ENCODE measurements at places on chromosomes 6 and 20. TPM values are rescaled to one million over a fixed set of nuclear protein-coding genes. Genes with fewer than 3 reads are reported as not detected.

DNA sequence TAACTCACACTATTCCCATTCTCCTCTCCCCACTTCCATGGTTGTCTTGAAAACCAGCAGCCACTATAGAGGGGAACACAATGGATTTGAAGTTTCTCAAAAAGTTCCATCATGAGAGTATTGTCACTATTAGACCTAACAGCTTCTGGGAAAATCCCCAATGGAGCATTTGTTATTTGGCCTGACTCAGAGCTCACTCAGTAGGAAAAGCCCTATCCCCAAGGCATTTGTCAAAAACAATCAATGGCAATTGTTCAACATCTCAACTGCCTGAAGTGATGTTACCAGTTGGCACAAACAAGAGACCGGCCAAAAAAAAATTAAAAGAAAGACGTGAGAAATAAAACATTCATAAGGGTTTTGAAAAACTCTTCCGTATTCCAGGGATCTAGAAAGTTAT is 98.8 kb downstream of the MYLK4 start:
- no peak for DNase-seq

The CCN5 gene
- total RNA-seq = 20.8 TPM

GRCh38 chr6:147667082-147667481 is 158.6 kb downstream of the SAMD5 start:
- no peak for DNase-seq

The ALDH8A1 gene
- total RNA-seq = 0.99 TPM

The DNAH8 gene
- 0.03 TPM for total RNA-seq

GRCh38 chr20:41030531-41031242 is 2.1 kb downstream of the TOP1 start:
- DNase-seq = no peak

GRCh38 chr6:31588871-31589650 is 3.0 kb downstream of the LST1 start:
- DNase-seq = no peak

GRCh38 chr20:23133560-23133998 is 47.5 kb upstream of the CD93 start:
- DNase-seq = no peak

- no peak for DNase-seq
Observed at GRCh38 chr20:19735446-19735845, 22.6 kb upstream of the RIN2 start.

DNA sequence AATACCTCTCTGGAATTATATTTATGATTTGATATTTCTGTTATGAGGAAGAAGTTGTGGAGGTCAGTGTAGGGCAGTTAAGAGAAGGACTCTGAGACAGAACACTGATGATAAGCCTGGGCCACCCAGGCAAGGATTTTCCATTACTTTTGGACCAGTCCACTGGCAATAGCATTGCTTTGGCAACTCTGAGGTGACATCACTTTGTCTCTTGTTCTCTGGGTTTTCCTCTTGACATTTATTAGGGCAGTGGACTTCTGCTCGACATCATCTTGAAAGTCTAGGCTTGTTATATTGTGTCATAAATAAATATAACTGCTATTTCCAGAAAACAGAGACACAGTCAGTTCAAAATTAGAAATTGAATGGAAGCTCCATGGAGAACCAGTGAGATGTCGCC is 268.0 kb downstream of the SMOC2 start:
- no peak for DNase-seq

DNA sequence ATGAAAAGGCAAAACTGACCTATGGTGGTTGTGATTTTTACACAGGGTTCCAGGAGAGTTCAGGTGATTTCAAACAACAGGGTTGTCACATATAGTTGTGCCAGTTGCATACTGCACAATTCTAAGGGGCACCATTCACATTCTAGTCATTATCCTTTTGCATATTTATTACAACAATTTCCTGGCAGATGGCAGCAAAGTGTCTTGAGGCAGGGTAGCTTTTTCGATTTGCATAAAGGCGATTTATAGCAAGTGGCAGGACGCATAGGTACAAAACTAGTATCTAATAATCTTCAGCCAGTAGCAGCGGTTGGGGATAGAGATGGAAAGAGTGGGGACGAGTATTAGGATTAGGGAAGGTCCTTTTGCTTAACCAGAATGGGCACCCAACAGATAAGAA is 46.5 kb upstream of the TRAF3IP2 start:
- no peak for DNase-seq

- DNase-seq = no peak
Observed at GRCh38 chr20:62644802-62645496, 2.6 kb downstream of the SLCO4A1 start.

The RAMACL gene
- 6.0 TPM for total RNA-seq

GRCh38 chr20:3572151-3572550 is 91.0 kb downstream of the GFRA4 start:
- no peak for DNase-seq

DNA sequence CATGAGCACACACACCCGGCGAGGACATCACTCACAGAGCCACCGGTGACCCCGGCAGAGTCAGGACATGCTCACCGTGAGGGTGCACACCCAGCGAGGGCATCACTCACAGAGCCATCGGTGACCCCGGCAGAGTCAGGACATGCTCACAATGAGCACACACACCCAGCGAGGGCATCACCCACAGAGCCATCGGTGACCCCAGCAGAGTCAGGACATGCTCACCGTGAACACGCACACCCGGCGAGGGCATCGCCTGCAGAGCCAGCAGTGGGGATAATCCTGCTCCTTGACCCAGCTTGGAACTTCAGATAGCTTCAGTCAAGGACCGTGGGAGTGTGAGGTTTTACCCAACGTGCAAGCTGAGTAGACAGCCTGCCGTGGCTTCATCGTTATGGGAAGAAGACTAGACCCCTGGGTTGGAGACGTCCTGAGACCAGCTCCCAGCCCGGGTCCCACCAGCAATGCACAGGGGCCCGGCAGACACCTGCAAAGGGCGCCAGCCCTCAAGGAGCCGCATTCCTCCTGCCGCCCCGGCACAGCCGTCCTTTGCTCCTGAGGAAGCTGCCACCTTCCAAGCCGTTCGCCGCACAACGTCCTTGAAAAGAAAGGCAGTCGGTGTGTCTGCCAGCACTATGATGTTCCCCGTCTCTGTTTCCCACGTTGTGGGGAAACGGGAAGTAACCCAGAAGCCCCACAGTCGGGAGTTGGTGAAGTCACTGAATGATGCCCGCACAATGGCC is 192.3 kb downstream of the DLL1 start:
- DNase-seq = no peak

DNA sequence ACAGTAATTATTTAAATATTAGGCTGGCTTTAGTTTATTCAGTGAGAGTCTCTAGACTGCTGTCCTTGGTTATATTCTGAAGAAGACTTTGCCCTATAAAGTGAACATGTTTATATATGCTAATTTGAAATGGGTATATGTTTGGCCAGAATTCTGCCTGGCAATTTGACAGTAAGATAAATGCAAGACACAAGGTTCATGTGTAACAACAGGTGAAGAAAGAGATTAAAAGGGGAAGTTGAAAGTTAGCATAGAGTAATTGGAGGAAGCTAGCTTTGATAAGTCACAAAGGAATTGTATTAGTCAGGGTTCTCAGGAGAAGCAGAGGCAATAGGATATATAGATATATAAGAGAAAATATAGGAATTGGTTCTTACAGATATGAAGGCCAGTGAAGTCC is 191.4 kb downstream of the CENPW start:
- DNase-seq = no peak

The MATN4 gene
- 0.23 TPM for total RNA-seq

DNA sequence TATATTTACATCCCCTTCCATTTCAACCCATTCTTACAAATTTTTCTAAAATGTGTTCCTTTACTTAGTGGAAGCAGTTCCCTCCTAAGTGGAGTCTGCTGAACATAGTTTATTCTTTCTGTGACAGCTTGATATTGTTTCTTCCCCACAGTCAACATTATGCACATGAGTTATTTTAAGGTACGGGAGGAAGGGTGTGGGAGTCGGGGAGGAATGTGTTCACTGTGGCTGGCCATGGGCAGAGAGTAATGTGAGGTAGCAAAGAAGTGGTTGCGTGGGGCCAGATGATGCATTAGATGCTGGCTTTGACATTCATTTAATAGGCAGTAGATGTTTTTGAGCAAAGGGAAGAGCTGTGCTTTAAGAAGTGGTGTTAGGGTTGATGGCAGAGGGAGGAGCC is 98.5 kb downstream of the ARMC2 start:
- DNase-seq = no peak

The AVP gene
- not detected for total RNA-seq
